GM04503 (cell line): ENCODE measurements at places on chromosomes 5 and 9.

DNA sequence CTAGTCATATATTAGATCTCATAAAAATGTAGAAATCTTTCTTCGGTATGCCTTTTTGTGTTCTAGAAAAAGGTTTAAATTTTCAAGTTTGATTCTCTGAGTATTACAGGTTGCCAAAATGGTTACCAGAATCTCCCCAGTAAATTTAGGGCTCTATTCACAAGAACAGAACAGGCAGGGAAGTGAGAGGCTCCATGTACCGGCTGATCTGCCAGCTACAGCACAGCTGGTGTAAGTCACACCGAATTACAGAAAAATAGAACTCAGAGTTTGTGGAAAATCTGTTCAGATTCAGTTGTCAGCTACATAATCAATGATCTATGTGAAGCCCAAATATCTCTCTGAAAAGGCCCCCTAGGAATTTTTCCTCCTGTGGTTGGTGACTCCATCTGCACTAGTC is 10.5 kb downstream of the FAM81B start:
- DNase-seq = no peak

DNA sequence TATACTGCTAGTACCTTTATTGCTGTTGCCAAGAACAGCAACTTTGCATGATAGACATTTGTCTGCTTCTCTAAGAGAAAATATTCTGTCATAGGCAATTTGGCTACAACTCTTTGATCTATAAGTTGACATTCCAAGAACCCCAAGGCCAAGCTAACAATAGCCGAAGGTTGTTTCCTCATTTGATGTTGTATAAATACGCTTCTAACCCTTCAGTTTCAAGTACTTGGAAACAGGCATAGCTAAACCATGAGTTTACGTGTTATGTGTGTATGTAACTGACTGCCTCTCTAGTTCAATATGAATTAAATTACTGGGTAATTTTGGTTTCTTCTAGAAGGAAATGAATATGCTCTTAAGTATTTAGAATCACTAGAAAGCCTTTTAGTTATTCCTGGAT is 1034.0 kb downstream of the TLE4 start:
- no peak for DNase-seq

DNA sequence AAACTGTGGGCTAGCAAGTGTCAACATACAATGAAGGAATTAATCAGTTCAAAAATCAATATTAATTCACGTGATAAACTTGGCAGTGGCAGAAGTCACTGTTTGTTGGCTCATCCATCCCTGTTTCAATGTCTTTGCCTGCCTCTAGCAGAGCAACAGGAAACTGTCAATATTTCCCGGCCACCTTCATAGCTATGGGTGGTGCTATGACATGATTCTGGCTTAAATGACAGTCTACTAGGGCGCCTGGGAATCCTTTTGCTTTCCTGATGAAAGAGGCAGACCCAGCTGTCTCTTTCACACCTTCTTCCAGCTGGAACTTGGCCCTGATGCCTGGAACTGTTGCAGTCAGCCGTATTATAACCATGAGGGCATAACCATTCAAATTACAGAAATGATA is 72.1 kb upstream of the DNAH5 start:
- DNase-seq = no peak

DNA sequence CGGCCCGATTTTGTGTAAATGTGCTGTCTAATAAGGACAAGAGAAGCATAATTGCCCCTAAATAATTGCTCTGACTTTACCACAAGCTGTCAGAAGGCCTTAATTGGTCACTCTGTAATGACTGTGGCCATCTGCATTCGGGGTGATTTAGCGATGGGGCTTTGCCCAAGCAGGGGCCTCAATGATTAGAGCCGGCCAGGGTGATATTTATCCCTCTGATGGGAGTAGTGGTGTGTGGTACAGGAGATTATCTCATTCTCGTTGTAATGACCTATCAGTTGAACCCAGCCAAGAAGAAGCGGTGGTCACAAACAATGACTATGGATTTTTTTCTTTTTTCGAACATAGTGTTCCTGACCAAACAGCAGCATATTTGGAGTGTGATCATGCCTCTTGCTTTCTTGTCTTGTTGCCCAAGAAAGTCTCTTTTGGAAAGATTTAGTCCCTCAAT is 72.0 kb upstream of the SAP30L start:
- DNase-seq = no peak

GRCh38 chr5:120604884-120605283 is 140.8 kb downstream of the PRR16 start:
- peak; percentile 95 for DNase-seq

DNA sequence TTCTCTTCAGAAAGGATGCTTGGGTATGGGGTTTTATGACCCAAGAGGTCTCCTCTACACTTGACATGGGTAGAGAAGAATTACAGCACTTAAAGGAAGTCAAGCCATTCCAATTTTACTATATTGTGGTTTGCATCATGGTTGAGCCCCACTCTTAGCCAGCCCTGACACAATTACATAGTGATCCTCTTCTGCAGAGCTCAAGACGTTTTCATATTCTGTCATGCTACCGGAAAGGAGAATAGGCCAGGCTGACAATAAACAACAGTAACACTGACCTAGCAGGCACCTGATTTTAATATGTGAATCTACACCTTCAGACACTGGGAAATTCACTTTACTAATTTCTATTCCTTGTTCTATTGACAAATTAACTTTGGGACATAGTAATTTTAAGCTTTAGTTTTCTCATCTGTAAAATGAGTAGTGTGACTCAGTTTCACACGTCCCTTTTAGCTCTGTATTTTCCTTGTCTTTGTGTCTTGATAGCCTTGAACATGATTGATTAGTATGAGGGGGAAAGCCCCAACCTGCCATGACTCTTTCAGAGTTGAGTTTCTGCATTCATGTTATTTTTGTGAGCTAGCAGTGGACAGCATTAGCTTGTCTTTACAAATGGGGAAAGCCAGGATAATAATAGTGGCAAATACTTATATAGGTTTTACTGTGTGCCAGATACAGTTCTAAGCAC is 83.8 kb downstream of the SV2C start:
- DNase-seq = no peak

DNA sequence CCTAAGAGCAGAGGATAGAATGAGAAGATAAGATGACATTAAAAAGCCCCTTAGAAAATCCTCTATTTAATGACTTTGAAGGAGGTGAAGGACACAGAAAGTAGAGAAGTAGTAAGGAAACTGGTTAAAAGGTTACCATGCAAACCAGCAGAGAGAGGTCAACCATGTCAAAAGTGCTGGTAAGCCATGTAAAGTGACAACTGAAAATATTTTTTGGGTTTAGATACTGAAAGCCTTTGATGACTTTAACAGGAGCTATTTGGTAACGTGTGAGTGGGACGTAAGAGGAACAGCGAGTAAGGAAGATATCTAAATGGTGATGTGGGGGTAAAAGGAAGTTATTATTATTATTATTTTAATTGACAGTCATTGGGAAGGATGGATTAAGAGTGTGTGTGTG is 56.9 kb downstream of the MACIR start:
- DNase-seq = no peak

DNA sequence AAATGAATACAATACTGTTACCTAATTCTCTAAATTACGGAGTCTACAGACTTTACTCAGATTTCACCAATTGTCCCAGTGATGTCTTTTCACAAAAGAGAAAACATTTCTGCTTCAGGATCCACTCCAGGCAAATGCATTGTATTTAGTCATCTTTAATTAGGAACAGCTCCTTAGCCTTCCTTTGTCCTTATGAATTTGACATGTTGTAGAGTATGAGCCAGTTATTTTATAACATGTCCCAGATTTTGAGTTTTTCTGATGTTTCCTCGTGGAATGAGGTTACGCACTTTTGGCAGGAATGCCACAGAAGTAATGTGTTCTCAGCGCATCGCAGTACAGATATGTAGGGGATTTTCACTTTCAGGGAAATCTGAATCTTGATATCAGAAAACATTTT is 10.5 kb downstream of the HABP4 start:
- DNase-seq = peak; percentile 48

DNA sequence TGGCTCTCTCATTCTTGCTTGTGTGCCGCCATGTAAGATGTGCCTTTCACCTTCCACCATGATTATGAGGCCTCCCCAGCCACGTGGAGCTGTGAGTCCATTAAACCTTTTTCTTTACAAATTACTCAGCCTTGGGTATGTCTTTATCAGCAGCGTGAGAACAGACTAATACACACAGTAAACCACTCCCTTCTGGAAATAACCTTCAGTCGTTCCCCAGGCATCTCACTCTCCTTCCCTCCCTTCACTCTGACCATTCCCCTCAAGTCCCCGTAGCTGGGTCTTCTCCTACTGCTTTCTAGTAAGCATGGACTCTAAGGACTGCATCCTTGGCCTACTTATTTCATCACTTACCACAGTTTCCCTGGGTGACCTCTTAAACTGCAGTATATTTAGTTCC is 493.9 kb downstream of the CCDC171 start:
- no peak for DNase-seq
